ENCODE measurements at places on chromosomes 5 and 9. TPM values are rescaled to one million over a fixed set of nuclear protein-coding genes. Genes with fewer than 3 reads are reported as not detected.

- H3K4me1 ChIP-seq = peaks cover 61% of the 10 kb centered on the region
- H3K4me3 ChIP-seq = peak overlapping the region; percentile 42
- H3K27ac ChIP-seq = peak overlapping the region; percentile 88
These were observed 11.8 kb downstream of the OTULIN start for GRCh38 chr5:14676320-14676719.

DNA sequence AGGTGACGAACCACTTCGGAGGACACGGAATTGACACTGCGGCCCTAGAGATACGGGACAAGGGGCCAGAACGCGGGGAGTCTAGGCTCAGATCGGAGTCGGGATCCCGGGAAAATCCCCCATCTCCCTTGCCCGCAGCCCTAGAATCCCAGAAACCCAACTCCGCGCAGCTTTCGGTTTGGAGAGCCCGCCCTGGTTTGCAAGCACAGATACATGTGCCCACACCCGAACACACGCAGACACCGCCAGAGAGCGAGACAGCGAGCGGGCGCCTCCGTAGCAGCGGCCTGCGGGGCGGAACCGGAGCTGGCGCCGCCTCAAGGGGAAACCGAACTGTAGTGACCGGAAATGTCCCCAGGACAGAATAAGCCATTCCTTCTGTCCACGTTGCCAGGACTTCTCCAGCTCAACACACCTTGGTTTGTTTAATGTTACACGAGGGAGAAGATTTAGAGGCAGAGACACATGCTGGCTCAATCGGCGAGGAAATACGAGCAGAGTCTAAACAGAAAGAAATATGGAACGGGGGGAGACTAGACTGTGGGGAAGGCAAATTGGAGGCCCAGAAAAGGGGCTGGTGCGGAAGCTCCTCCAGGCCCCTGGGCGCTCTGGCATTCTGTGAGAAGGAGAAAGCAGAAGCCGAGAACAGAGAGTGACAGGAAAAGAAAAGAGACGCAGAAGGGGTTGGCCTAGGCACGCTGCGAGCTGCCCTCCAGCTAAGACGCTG lies 2.9 kb upstream of the PAX5 start:
- H3K4me3 ChIP-seq = peak overlapping the region; percentile 73
- DNase-seq = peak; percentile 40
- H3K4me1 ChIP-seq = peaks cover 22% of the 10 kb centered on the region

DNA sequence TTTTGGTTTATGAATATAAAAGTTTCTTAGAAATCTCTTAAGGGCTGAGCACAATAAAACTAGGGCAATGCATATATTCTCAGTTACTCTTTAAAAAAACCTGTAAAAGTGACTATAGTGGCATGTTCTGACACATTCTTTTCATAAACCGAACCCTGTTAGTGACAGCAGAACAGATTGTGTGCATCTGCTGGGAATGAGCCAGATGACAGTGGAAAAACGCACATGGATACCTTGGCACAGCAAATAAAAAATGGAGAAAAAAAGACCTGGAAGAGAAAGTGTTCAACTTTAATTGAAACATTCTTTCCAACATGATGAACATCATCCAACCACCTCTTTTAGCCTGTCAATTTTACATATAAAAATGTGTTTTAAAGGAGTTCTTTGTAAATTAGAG lies 12.7 kb downstream of the MEF2C start:
- H3K4me1 ChIP-seq = no peaks in the 10 kb centered on the region
- H3K36me3 ChIP-seq = no peaks in the 10 kb centered on the region
- DNase-seq = no peak
- peaks cover 20% of the 10 kb centered on the region for H3K27me3 ChIP-seq
- H3K4me3 ChIP-seq = no peak overlapping the region
- no peak overlapping the region for H3K27ac ChIP-seq

LECT2 gene
- total RNA-seq = not detected

LAMC3 gene
- not detected for total RNA-seq

DNA sequence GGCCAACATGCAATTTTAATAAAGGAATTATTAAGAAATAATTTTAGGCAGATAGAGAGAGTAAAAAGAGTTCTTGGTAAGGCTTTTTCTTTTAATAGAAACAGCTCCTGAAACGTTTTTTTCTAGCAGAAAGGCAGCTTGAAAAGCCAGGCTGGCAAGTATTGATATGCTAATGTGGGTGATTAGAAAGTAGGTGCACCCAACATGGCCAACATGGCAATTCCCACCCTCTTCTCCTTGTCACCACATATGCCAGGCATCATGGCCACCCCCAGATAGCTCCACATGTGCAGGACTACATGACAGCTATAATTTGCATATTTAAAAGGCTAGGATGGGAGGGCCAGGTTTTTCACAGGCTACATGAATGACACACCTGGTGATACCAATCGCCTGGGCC lies 615.2 kb downstream of the PTPRD start:
- no peak for DNase-seq
- no peaks in the 10 kb centered on the region for H3K4me1 ChIP-seq
- no peak overlapping the region for H3K27ac ChIP-seq
- H3K27me3 ChIP-seq = no peaks in the 10 kb centered on the region
- no peak overlapping the region for H3K4me3 ChIP-seq

GRCh38 chr9:125455132-125455531 lies 193.5 kb downstream of the GAPVD1 start:
- no peak overlapping the region for H3K4me3 ChIP-seq
- H3K4me1 ChIP-seq = peaks cover 2% of the 10 kb centered on the region
- peaks cover 53% of the 10 kb centered on the region for H3K36me3 ChIP-seq
- no peaks in the 10 kb centered on the region for H3K27me3 ChIP-seq

CHD1 gene
- total RNA-seq = 67.6 TPM

DNA sequence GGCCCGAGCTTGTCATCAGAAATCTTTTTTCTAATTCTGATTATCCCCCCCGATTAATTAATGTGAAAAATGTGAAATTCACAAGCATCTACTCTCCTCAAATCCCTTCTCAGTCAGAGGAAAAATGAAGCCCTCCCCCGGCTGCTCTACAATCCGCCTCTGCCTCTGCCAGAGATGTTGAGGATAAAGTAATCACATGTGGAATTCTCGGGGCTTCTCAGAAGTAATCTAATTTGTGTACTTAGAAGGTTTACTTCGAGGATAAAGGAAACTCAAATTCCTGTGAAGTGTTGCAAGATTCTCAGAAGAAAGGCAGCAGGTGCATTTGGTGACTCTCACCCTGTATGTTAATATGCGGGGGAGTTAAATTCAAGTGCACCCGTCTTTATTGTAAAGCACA lies 726.1 kb upstream of the ADAMTS16 start:
- H3K36me3 ChIP-seq = no peaks in the 10 kb centered on the region
- H3K4me3 ChIP-seq = no peak overlapping the region
- no peaks in the 10 kb centered on the region for H3K27me3 ChIP-seq
- no peaks in the 10 kb centered on the region for H3K4me1 ChIP-seq

ENTPD8 gene
- total RNA-seq = not detected

DNA sequence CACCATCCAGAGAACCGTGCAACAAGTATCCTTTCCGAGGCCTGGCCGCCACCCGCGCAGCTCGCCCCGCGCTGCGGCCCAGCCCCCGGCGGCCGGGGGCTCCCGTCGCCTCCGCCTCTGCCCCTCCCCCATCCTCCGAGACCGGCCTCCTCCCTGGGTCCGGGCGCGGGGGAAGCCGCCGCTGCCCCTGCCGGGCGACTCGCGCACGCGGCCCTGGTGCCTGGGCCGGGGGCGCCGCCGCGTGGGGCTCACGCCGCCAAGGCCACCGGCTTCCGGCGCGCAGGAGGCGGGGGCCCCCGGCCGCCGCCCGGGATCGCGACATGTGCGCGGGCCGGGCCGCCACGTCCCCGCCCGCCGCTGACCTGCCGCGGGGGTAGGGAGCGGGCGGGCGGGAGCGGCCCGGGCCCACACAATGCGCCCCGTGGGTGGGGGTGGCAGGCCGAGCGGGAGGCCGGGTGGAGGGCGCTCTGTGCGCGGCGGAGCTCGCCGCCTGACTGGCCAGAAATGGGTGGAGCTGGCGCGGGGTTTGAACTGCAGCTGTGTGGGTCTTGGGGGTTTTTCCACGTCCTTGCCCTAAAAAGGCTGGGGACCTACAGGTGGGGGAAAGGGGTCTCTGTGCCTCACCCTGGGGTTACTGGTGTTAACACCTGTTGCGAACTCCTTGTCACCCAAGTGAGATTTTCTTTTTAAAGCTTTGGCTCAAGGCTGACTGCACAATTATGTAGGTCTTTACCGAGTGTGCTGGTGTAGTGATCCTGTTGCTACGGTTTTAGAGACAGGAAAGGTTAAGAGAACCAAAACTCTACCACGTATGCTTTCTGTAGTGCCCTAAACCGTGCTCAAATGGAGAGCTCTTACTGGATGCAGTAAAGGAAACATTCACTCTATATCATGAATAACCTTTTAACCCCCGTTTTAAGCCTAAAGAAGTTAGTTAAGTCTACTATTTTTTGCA lies 32.3 kb downstream of the TNPO1 start:
- H3K27ac ChIP-seq = peak overlapping the region; percentile 97
- DNase-seq = peak; percentile 36
- H3K27me3 ChIP-seq = peaks cover 14% of the 10 kb centered on the region
- peak overlapping the region; percentile 95 for H3K4me3 ChIP-seq
- peaks cover 33% of the 10 kb centered on the region for H3K36me3 ChIP-seq

- DNase-seq = peak; percentile 69
- H3K27ac ChIP-seq = no peak overlapping the region
These were observed 42.2 kb upstream of the FSD1L start for GRCh38 chr9:105405514-105406131.

DNA sequence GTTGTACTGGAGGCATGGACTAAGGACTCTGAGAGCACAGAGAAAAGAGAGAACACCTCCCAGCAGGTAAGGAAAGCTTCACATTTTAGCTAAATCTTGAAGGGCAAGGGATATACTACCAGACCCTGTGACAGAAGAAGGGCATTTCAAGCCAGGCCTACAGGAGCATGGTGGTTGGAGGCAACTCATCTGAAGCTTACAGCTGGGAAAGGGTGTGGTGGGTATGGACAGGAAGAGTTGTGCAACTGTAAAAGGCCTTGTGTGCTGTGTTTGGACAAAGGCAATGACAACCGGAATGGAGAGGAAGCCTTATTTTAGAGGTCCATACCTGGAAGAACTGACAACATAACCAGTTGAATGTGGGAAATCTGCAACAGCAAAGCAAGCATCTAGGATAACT lies 31.2 kb downstream of the NIPSNAP3B start:
- no peak overlapping the region for H3K4me3 ChIP-seq
- H3K36me3 ChIP-seq = no peaks in the 10 kb centered on the region
- H3K27me3 ChIP-seq = no peaks in the 10 kb centered on the region
- no peak overlapping the region for H3K27ac ChIP-seq

GRCh38 chr5:89698028-89698427 lies 711.5 kb downstream of the CETN3 start:
- no peak for DNase-seq
- H3K27me3 ChIP-seq = no peaks in the 10 kb centered on the region
- H3K36me3 ChIP-seq = no peaks in the 10 kb centered on the region
- H3K4me1 ChIP-seq = no peaks in the 10 kb centered on the region

- no peak for DNase-seq
- no peak overlapping the region for H3K4me3 ChIP-seq
- peaks cover 18% of the 10 kb centered on the region for H3K4me1 ChIP-seq
- no peak overlapping the region for H3K27ac ChIP-seq
- no peaks in the 10 kb centered on the region for H3K27me3 ChIP-seq
- H3K36me3 ChIP-seq = peaks cover under 1% of the 10 kb centered on the region
These were observed 4.4 kb upstream of the ELL2 start for GRCh38 chr5:95966005-95966404.

DNA sequence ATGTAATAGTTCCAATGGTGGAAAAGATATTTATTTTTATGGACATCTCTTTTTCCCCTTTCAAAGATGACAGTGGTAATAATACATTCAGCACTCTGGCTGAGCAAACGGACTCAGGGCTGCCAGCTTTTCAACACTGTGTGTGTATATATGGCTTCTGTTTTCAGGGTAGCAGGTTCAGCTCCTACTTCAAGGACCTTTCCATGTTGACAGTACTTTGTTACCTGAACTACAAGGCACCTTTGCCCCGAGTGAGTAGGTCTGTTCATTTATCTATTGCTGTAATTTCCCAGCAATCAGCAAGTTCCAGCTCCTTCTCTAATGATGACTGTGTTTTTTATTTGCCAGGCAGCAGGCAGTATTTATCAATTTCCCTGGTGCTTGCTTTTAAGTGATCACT lies 387.4 kb upstream of the KIF2A start:
- no peak overlapping the region for H3K4me3 ChIP-seq
- no peaks in the 10 kb centered on the region for H3K27me3 ChIP-seq
- no peaks in the 10 kb centered on the region for H3K4me1 ChIP-seq
- H3K27ac ChIP-seq = no peak overlapping the region
- H3K36me3 ChIP-seq = no peaks in the 10 kb centered on the region

DNA sequence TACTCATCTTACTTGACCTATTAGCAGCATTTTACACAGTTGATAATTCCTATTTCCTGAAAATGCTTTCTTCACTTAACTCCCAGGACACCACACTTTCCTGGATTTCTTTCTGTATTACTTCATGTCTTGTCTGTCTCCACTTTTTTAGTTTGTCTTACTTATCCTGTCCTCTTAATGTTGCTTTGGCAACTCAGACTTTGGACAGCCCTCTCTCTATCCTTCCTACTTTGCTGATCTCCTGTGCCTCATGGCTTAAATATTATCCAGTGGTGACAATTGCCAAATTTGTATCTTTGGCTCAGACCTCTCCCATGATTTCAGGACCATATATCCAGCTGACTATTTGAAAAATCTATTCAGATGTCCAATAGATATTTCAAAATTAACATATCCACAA lies 39.8 kb upstream of the NUDT12 start:
- no peak overlapping the region for H3K4me3 ChIP-seq
- no peaks in the 10 kb centered on the region for H3K4me1 ChIP-seq
- no peaks in the 10 kb centered on the region for H3K36me3 ChIP-seq
- H3K27ac ChIP-seq = no peak overlapping the region
- H3K27me3 ChIP-seq = no peaks in the 10 kb centered on the region

BTNL3 gene
- not detected for total RNA-seq

- no peak overlapping the region for H3K4me3 ChIP-seq
- H3K36me3 ChIP-seq = no peaks in the 10 kb centered on the region
- no peak for DNase-seq
- no peak overlapping the region for H3K27ac ChIP-seq
These were observed 196.9 kb downstream of the TUSC1 start for GRCh38 chr9:25481372-25481771.

GRCh38 chr5:167309941-167310517 lies 981.4 kb upstream of the WWC1 start:
- no peak for DNase-seq
- no peaks in the 10 kb centered on the region for H3K27me3 ChIP-seq
- no peaks in the 10 kb centered on the region for H3K36me3 ChIP-seq

FOXD4L4 gene
- total RNA-seq = not detected

- no peak for DNase-seq
- H3K27me3 ChIP-seq = no peaks in the 10 kb centered on the region
- no peak overlapping the region for H3K27ac ChIP-seq
- H3K36me3 ChIP-seq = no peaks in the 10 kb centered on the region
- H3K4me1 ChIP-seq = no peaks in the 10 kb centered on the region
These were observed 237.0 kb downstream of the IRX2 start for GRCh38 chr5:2514484-2514883.

PCDHGB4 gene
- total RNA-seq = 0.34 TPM

BTNL8 gene
- total RNA-seq = 0.18 TPM

COL5A1 gene
- 0.11 TPM for total RNA-seq

PRRX2 gene
- total RNA-seq = 5.1 TPM

- H3K4me3 ChIP-seq = no peak overlapping the region
- DNase-seq = no peak
- no peak overlapping the region for H3K27ac ChIP-seq
- no peaks in the 10 kb centered on the region for H3K4me1 ChIP-seq
- H3K36me3 ChIP-seq = no peaks in the 10 kb centered on the region
These were observed 74.7 kb downstream of the PPARGC1B start for GRCh38 chr5:149804478-149805450.
